Left ventricle myocardium inferior (tissue), 1 donor: ENCODE measurements at places on chromosomes 13 and 19. TPM values are rescaled to one million over a fixed set of nuclear protein-coding genes. Genes with fewer than 3 reads are reported as not detected.

The ZNF470 gene
- total RNA-seq: 4.3 TPM

GRCh38 chr13:21663197-21663596, 7.7 kb upstream of the FGF9 start:
- DNase-seq: no peak

The LCP1 gene
- 14.1 TPM for total RNA-seq

The ZNF837 gene
- total RNA-seq: 0.19 TPM

GRCh38 chr19:5470264-5470671, 15.1 kb downstream of the ZNRF4 start:
- DNase-seq: no peak

- peak; percentile 66 for DNase-seq
These were observed 49.1 kb upstream of the EHD2 start for GRCh38 chr19:47663911-47664771.

DNA sequence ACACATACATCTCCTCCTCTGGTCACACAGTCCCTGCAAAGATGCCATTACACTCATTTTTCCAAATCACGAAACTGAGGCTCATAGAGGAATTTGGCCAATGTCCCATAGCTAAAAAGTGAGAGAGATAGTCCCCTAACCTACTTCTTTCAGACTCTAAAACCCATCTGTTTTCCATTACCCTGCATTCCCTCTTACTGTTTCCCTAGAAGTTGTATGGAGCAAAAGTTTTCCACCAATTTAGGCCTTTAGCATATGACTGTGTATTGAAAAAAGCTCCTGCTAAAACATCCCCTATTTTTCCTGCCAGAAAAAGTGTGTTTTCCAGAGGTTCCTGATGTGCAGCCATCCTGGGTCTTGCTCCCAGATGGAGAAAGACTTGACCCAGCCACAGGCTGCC, 16.3 kb downstream of the SERP2 start:
- DNase-seq: no peak

The C19orf47 gene
- total RNA-seq: 166 TPM

- DNase-seq: no peak
These were observed 27.2 kb downstream of the RCBTB2 start for GRCh38 chr13:48505597-48506091.
